ENCODE measurements at places on chromosomes 3 and 15. TPM values are rescaled to one million over a fixed set of nuclear protein-coding genes. Genes with fewer than 3 reads are reported as not detected.

DNA sequence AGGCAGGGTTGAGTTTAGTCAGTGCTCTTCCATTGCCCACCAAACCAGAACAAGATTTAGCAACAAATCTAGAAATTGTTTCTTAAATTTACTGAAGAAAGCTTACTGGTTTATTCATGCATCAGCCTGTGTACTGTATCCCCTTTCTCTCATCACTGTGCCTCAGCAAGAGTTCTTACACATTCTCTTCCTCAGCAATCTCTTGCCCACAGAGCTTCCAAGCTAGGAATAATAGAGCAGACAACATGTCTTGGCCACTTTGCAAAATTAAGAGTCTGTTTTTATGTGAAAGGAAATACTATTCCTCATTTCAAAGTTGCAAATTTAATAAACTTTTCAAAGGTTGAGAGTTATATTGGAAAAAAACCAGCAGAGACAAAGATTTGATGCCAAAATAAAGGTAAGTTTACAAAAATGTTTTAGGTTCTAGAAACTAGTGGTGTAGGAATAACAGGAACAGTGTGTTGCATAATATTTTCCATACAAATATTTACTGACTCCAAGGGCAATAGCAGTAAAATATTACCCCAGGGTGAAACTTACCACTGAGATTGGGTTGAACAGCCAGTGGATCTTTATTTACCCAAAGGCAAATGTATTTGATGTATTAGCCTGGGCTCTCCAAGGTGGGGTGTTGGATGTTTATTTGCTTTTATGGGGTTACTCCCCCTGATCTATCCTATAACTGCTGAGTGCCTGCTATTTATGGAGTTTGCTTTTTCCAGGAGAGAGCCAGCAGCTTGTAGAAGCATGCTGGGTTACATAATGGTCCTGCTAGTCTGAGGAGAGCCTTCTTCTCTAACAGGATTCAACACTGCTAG, 276.7 kb downstream of the ADAMTSL3 start:
- no peak for DNase-seq

DNA sequence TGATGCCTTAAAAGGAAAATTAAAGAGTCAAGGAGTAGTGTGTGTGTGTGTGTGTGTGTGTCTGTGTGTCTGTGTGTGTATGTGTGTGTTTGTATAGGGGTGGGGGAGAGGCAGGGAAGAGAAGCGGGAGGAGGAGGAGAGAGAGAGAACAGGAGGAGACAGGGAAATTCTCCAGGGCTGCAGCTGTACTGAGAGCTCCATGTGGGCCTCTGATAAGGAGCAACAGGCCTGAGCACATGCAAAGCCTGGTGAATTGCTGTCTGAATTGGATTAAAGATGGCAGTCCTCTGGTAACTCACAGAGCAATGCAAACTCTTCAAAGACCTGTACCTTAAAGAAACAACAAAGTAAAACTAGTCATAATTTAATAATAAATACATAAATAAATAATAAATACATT, 70.6 kb downstream of the SEMA6D start:
- no peak for DNase-seq

SCAANT1 gene
- 1.0 TPM for polyA plus RNA-seq

DNA sequence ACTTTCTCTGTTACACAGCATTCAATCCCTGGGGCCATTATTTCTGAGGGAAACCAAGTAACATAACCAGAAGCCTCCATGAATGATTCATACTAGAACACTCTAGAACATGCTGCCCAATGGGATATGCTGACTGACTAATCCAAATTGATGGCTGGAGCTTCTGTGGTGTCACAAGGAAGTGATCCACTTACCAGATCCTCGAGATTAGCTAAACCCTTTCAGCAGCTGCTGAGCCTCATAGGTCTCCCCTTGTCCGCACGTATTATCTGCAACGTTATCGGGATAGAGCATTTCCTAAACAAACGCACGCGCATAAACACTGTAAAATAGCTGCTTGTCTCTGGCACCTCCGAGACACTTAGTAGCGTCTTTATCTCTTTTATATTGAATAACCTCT, 61.2 kb upstream of the PROK2 start:
- DNase-seq, result no peak

FGF12 gene
- 7.6 TPM for polyA plus RNA-seq

- DNase-seq, result no peak
These were observed 43.0 kb downstream of the LIPC start for GRCh38 chr15:58474741-58475323.

FGD5 gene
- 21.0 TPM for polyA plus RNA-seq

SNX33 gene
- polyA plus RNA-seq, result 21.9 TPM

- no peak for DNase-seq
These were observed 14.4 kb downstream of the CHST13 start for GRCh38 chr3:126538316-126538715.

Data from left renal cortex interstitium (tissue), 4 donors.